ENCODE measurements at places on chromosomes 2 and 18. TPM values are rescaled to one million over a fixed set of nuclear protein-coding genes. Genes with fewer than 3 reads are reported as not detected.

ASPRV1 gene
- total RNA-seq = 1.1 TPM

TCF4 gene
- total RNA-seq = 127 TPM

MC5R gene
- not detected for total RNA-seq

GAD1 gene
- total RNA-seq = 3.2 TPM

PLGLB2 gene
- 0.54 TPM for total RNA-seq

RTP5 gene
- 1.1 TPM for total RNA-seq

DOK6 gene
- 1.3 TPM for total RNA-seq

CKAP2L gene
- 0.81 TPM for total RNA-seq

All from hematopoietic multipotent progenitor cell (in vitro differentiated cells).